Spleen (tissue), 13 donors: ENCODE measurements at places on chromosomes 3 and 15. TPM values are rescaled to one million over a fixed set of nuclear protein-coding genes. Genes with fewer than 3 reads are reported as not detected.

Gene ALDH1A2
- total RNA-seq, result 20.3 TPM

DNA sequence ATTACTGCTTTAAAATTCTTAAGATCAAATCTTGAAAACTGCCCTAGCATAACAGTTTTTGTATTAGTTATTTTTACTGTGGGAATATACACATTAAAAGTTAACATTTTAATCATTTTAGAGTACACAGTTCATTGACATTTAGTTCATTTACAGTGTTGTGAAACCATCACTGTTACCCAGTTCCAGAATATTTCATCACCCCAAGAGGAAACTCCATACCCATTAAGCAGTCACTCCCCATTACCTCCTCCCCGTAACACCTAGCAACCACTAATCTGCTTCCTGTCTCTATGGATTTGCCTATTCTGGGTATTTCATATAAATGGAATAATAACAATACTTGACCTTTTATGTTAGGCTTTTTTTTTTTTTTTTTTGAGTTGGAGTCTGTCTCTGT lies 164.1 kb upstream of the LRRFIP2 start:
- no peak for DNase-seq

GRCh38 chr15:78507831-78508160 lies 419 bp downstream of the HYKK start:
- no peak for DNase-seq

GRCh38 chr3:182533394-182533793 lies 259.9 kb upstream of the ATP11B start:
- no peak for DNase-seq

DNA sequence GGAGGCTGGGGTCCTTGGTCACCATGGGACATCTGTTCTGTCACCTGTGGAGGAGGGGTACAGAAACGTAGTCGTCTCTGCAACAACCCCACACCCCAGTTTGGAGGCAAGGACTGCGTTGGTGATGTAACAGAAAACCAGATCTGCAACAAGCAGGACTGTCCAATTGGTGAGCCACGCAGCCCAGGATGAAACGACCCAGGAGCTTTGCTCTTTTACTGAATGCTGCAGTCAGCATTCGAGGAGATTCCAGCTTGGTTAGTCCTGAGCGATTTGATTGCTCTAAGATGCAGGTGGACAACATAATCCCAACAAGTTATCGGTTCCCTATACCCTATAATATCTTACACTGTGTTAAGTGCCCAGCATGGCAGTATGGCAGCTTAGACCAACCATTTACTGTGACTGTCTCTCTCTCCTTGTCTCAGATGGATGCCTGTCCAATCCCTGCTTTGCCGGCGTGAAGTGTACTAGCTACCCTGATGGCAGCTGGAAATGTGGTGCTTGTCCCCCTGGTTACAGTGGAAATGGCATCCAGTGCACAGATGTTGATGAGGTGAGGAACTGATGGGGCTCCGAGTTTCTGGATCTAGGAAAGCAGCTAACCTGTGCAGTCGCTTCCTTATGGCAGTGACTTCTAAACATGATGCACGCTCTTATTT lies 7.8 kb downstream of the THBS1 start:
- no peak for DNase-seq

DNA sequence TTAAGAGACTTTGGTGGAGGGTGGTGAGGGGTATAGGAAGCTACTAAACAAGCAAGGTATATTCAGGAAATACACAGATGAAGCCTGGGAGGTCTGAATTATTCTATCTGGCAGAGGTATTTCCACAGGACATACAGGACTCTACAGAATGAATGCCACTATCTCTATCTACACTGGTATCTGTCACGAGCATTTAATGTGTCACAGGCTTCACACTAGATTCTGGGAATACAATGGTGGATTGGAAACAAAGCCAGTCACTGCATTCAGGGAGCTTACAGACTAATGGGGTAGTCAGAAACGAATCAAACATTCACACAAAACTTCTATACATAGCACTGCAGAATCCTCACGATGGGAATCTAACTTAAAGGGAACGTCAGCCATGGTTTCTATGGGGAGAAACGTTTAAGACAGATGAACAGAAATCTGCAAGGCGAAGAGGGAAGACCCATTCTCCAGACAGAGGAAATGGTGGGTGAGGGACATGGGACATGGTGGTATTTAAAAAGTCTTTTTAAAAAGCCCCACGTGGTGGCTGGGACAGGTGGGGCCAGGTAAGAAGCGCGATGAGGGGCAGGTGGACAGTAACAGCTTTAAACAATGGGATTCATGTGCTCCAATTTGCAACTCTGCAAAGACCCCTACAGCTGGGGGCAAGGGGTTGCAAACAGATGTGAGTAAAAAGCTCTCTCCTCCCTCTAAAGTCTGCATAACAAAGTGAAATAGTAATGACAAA lies 16.5 kb downstream of the LRIG1 start:
- no peak for DNase-seq

GRCh38 chr3:183220828-183221227 lies 32.2 kb upstream of the B3GNT5 start:
- DNase-seq, result no peak

DNA sequence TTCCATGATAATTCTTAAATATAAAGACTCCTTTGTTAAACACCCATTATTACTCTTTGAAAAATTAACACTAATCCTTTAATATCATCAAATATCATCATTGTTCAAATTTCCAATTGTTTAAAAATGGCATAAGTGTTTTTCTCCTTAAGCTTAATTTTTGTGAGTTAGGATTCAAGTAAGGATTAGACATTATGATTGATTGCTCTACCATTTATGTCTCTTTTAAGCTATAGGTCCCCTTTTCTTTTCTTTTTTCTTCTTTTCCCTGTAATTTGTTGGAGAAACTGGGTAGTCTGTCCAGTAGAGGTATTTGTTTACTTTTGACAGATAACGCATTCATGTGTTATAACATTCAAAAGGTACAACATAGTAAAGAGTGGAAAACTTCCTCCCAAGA lies 9.1 kb downstream of the ABHD2 start:
- no peak for DNase-seq

GRCh38 chr15:76057332-76058000 lies 2.3 kb upstream of the TMEM266 start:
- no peak for DNase-seq
